ENCODE measurements at places on chromosomes 2 and 18.
A peak's percentile ranks its signal among the peaks of the same experiment; 100 is the strongest.

- no peak for DNase-seq
Measured at GRCh38 chr2:104874230-104874629, 20.3 kb downstream of the POU3F3 start.

DNA sequence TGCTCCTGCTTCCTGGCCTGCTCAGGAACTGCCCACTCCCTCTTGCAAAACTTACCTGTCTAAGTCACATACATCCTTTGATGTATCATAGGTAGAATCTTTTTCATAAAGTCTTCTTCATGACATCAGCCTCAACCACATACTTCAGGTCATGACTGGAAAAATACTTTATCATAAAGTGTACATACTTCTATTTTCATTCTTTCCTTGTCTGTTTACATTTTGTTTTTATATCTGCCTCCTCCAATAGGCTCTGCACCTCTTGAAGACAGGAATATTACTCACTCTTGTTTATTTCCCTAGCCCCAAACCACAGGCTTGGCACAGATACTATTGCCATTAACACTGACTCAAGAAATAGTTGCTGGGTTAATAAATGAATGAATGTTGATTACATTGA, 43.6 kb upstream of the ZNF804A start:
- no peak for DNase-seq

DNA sequence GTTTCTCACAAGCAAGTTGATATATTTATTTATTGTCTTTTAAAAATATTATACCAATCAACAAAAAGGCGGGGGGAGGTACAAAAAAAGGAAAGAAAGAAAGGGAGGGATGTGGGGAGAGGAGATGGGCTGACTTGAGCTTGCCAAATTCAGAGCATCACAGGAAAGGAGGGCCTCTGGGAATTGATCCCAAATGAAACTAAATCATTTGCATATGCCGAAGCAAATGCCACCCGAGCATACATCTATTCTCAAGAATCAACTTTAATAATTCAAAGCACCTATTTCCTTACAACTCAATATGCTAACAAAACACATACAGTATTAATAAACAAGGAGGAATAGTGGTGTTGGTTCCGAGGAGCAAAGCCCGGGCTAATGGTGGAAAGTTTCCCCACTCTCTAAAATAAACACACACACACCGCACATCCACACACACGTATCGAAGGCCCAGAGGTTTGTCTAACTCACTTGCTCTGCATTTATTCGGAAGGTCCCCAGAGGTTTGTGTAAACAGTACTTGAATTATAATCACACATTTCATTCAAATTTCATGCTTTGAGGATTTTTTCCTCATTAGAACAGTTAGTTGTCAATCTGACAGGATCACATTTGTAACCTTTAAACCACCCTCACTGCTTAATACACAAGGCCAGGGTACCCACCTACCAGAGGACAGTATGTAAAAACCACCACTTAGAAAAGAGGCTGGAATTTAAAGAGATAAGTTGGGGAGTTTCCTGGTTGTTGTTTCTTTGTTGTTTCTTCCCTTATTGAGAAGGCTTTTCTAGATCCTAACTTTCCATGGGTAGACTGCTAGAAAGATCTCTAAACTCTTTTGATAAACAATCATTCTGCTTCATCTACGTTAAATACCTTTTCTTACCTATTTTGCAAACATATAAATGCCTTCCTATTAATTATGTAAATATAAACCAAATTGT, 264.7 kb downstream of the TCF4 start:
- DNase-seq = peak; percentile 39

GRCh38 chr2:134912361-134912760, 6.3 kb upstream of the CCNT2 start:
- DNase-seq = no peak

- no peak for DNase-seq
Measured at GRCh38 chr2:157470321-157470720, 26.4 kb upstream of the CYTIP start.

DNA sequence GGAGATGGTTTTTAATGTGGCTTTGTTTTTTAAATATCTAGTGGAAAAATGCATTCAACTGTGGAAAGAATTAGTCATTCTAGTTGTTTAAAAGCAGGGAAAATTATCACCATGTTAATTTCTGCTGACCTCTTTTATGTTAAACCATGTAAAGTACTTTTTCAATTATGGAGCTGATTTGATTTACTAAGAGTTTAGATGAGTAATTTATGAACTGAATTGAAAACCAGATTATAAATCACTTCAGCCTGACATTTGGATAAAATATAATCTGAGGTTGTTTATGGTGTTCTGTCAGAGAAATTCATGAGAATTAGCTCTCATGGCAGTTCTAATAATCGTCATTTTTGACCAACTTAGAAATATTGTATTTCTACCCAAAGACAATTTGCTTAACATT, 11.6 kb downstream of the ITGA4 start:
- no peak for DNase-seq

- DNase-seq = no peak
Measured at GRCh38 chr2:23322567-23323197, 62.3 kb upstream of the KLHL29 start.

All from NCI-H1048 (cell line).